DND-41 (cell line): ENCODE measurements at places on chromosomes 2 and 18.

DNA sequence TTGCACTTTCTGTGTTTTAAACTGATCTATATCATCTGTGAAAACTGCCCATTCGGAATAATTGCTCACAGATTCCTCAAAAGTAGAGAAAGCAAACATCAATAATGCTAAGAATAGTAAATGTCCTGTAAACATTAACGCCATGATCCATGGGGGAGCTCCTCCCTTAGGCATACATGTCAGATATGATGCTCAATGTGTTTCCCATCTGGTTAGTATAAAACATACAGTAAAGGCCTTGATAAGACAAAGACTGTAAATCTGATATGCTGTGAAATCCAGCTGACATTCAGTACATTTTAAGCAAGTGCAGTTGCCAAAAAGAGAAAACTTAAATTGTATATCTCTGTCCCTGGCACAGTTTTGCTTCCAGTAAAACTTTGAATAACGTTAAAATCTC is 2.1 kb downstream of the DSEL start:
- H3K4me1 ChIP-seq, result no peaks in the 10 kb centered on the region
- DNase-seq, result no peak
- no peak overlapping the region for H3K27ac ChIP-seq
- H3K36me3 ChIP-seq, result no peaks in the 10 kb centered on the region
- H3K4me3 ChIP-seq, result no peak overlapping the region

DNA sequence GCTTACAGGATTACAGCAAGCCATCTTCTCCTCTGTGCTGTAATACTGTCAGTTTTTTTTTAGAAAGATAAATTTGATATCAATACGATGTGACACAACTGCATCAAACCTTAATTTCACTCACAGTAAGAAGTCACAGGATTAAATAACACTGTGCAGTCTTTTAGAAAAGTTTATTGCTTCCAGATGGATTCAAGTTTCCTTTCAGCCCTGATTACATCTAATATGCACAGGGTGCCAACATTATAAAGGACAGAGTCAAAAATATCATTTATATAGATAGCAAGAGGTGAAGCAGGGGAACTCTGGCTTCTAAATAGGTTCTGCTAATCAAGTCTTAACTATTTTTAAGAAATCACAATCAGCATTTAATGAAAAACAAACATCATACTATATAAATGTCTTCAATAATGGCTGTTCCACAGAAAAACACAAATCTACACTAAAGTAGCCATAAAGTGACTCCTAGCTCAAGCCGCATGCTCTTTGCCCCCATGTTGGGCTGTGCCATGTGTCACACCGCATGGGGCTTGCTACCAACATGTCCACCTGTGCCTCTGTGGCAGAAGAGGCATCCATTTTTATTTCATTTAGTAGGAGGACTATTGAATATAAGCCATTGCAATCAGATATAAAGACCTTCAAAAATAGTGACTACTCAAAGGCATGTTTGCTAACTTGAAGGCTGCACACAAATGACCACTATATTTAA is 35.0 kb downstream of the CERKL start:
- no peaks in the 10 kb centered on the region for H3K27me3 ChIP-seq
- no peak for DNase-seq
- H3K4me3 ChIP-seq, result no peak overlapping the region
- no peaks in the 10 kb centered on the region for H3K36me3 ChIP-seq
- H3K4me1 ChIP-seq, result no peaks in the 10 kb centered on the region
- H3K27ac ChIP-seq, result no peak overlapping the region

DNA sequence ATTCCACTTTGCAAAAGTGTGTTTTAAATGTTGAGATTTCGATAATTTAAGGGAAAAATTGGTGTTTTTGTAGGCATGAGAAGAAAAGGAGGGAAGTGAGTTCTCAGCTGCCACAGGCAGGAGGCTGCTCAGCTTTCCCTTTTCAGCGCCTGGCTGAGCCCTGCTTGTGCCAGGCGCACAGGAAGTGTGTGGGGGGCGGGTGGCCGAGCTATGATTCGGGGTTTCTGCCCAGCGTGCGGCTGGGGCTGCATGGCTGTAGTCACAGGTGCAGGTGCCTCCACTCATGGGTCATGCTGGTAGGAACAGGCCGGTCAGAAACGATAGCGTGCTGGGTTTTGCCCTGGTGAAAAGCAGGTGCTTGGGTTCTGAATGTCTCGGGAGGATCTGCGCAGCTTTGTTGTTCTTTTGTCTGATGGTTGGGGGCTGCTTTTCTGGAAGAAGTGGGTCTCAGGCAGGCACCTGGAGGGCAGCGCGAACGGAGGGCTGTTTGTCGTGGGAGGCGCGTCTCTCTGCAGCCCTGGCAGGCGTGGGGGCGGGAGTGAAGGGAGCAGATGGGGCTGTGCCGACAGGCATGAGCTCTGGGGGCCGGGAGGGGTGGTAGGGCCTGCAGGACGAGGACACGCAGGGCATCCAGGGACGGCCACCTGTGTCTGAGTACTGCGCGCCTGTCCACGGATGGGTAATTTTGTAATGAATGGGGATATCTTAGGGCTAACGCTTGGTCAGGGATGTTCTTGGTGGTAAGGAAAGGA is 2.1 kb downstream of the KCNG2 start:
- peaks cover 27% of the 10 kb centered on the region for H3K4me1 ChIP-seq
- peak overlapping the region; percentile 59 for H3K27ac ChIP-seq
- DNase-seq, result peak; percentile 50
- H3K4me3 ChIP-seq, result no peak overlapping the region
- no peaks in the 10 kb centered on the region for H3K36me3 ChIP-seq

DNA sequence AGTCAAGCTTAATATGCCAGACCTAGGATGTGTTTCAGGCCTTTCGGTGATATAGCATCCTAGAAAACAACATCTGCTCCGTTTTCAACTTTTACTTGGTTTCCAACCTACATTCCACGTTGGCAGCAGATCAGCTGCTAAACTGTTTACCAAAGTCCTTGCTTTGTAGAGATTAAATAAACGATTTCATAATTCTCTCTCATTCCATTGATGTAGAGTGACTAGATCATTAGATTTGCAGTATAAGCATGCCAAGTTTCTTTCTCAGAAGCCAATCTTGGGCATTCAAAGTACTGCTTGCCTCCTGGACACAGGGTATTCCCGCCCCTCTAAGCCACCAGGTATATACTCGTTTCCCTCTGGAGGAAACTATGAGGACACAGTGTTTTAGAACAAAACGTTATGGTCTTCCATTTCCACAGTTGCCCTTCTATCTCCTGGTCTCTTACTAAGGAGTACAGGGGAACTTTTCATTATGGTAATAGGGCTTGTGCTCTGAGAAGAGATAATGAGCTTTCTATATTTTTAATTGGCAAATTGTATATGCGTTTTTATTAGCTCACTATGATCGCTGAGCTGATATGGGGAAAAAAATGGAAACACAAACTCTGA is 10.5 kb upstream of the INSIG2 start:
- H3K27me3 ChIP-seq, result no peaks in the 10 kb centered on the region
- DNase-seq, result no peak
- no peaks in the 10 kb centered on the region for H3K36me3 ChIP-seq
- no peaks in the 10 kb centered on the region for H3K4me1 ChIP-seq

DNA sequence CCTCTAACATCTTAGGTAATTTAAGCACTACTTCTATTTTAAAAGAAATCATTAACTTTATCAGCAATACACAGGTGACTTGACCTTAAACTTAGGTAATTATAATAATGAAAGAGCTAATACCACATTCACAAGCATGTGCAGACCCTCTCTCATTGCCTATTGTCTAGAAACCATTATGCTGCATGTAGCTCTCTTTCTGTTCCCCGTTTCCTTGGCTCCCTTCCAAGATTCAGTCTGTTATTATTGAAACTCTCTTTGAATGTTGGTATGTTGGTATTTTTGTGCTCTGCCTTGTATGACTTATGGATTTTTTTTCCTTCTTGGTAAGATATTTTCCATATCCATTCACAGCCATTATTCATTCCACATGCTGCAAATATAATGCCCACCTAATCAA is 201.2 kb downstream of the CDCA7 start:
- DNase-seq, result no peak
- H3K4me1 ChIP-seq, result peaks cover 11% of the 10 kb centered on the region
- peaks cover 2% of the 10 kb centered on the region for H3K27me3 ChIP-seq
- no peaks in the 10 kb centered on the region for H3K36me3 ChIP-seq

DNA sequence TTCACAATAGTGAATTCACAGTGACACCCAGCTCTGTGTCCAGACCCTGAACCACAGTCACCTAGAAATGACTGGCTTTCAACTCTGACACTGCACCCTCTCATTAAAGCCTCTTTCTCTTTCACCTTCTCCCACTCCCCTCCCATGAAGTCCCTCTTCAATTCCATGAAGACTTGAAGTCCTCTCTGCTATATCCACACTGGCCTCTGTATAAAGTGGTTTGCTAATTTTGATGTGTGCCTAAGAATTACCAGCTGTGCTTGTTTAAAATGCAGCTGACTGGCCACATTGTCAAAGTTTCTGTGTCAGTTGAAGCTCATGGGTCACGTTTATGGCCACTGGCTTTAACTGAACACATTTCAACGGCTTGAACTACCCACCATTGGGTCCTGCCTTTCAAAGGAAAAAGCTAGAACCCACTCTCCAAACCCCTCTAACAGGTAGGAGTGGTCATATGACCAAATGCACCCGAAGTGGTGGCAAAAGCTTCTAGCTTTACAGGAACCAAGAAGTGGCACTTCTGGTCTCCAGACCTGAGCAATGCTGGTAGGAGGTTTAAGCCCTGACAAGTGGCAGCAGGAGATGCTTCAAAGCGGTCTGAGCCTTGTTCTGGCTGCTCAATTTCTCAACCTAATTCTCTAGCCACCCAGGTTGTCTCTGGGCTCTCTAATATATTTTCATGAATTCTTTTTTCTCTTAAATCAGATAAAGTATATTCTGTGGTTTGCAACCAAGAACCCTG is 34.2 kb downstream of the B4GALT6 start:
- no peaks in the 10 kb centered on the region for H3K4me1 ChIP-seq
- no peak for DNase-seq
- no peak overlapping the region for H3K27ac ChIP-seq

- no peak overlapping the region for H3K4me3 ChIP-seq
- no peaks in the 10 kb centered on the region for H3K27me3 ChIP-seq
- H3K36me3 ChIP-seq, result no peaks in the 10 kb centered on the region
Measured at GRCh38 chr2:49296107-49296867, 142.0 kb upstream of the FSHR start.

- H3K4me3 ChIP-seq, result no peak overlapping the region
- H3K27ac ChIP-seq, result no peak overlapping the region
- no peaks in the 10 kb centered on the region for H3K27me3 ChIP-seq
- peaks cover 22% of the 10 kb centered on the region for H3K36me3 ChIP-seq
Measured at GRCh38 chr2:128464456-128464855, 145.8 kb upstream of the HS6ST1 start.

DNA sequence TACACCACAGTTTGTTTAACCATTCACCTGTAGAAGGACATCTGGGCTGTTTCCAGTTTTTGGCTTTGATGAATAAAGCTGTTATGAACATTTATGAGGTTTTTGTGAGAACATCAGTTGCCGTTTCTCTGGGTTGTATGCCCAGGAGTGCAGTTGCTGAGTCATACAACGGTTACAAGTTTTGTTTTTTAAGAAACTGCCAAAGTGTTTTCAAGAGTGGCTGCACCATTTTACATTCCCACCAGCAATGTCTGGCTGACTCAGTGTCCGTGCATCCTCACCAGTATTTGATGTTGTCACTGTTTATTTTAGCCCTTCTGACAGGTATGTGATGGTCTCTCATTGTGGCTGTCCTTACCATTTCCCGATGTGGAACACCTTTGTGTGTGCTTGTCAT is 48.0 kb upstream of the GPR17 start:
- H3K4me1 ChIP-seq, result peaks cover 85% of the 10 kb centered on the region
- DNase-seq, result no peak
- peak overlapping the region; percentile 97 for H3K27ac ChIP-seq
- peak overlapping the region; percentile 47 for H3K4me3 ChIP-seq

GRCh38 chr18:24600076-24600654 is 139.7 kb downstream of the HRH4 start:
- H3K27me3 ChIP-seq, result peaks cover 3% of the 10 kb centered on the region
- H3K4me1 ChIP-seq, result no peaks in the 10 kb centered on the region
- no peak overlapping the region for H3K27ac ChIP-seq
- no peak overlapping the region for H3K4me3 ChIP-seq

DNA sequence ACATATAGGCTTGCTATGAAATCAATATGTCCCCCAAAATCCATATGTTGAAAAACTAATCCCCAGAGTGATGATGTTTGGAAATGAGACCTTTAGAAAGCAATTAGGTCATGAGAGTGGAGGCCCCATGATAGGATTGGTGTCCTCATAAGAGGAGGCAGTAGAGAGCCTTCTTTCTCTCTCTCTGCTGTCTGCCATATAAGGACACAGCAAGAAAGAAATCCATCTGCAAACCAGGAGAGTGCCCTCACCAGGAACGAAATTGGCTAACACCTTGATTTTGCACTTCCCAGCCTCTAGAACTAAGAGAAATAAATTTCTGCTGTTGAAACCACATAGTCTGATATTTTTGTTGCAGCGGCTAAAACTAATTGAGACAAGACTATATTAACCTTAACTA is 89.5 kb downstream of the NBAS start:
- no peaks in the 10 kb centered on the region for H3K27me3 ChIP-seq
- no peak overlapping the region for H3K27ac ChIP-seq
- H3K4me1 ChIP-seq, result no peaks in the 10 kb centered on the region

DNA sequence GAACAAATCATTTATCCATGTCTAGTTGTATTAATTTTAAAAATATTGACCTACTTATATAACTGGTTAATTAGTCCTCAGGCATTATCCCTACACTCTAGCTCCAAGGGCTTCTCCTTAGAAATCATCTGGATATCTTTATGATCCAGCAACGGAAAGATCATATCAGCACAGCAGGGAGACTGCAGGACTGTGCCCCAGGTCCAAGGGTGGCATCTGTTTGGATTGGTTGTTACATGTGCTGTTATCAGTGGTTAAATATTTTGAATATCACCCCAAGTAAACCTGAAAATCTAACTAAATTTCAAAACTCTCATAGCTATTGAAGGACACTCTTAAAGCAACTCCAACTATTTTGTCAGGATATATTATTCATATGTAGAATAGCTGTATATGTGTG is 556.2 kb upstream of the ZEB2 start:
- no peak overlapping the region for H3K4me3 ChIP-seq
- no peak for DNase-seq
- no peak overlapping the region for H3K27ac ChIP-seq
- H3K4me1 ChIP-seq, result no peaks in the 10 kb centered on the region
- H3K36me3 ChIP-seq, result no peaks in the 10 kb centered on the region
- no peaks in the 10 kb centered on the region for H3K27me3 ChIP-seq

GRCh38 chr18:55589625-55590291 is 1.8 kb upstream of the TCF4 start:
- no peaks in the 10 kb centered on the region for H3K36me3 ChIP-seq
- peak overlapping the region; percentile 85 for H3K27ac ChIP-seq
- H3K4me3 ChIP-seq, result peak overlapping the region; percentile 63
- no peaks in the 10 kb centered on the region for H3K27me3 ChIP-seq
- H3K4me1 ChIP-seq, result peaks cover 26% of the 10 kb centered on the region

GRCh38 chr18:31487246-31488015 is 10.5 kb upstream of the DSG2 start:
- no peak overlapping the region for H3K4me3 ChIP-seq
- H3K27me3 ChIP-seq, result no peaks in the 10 kb centered on the region
- H3K4me1 ChIP-seq, result no peaks in the 10 kb centered on the region
- H3K36me3 ChIP-seq, result no peaks in the 10 kb centered on the region

GRCh38 chr18:29154196-29154757 is 977.3 kb upstream of the CDH2 start:
- H3K27me3 ChIP-seq, result no peaks in the 10 kb centered on the region
- no peak overlapping the region for H3K4me3 ChIP-seq
